ENCODE measurements at places on chromosomes 4 and X. TPM values are rescaled to one million over a fixed set of nuclear protein-coding genes. Genes with fewer than 3 reads are reported as not detected.

LRP2BP gene
- total RNA-seq, result 1.6 TPM

OTC gene
- not detected for total RNA-seq

DNA sequence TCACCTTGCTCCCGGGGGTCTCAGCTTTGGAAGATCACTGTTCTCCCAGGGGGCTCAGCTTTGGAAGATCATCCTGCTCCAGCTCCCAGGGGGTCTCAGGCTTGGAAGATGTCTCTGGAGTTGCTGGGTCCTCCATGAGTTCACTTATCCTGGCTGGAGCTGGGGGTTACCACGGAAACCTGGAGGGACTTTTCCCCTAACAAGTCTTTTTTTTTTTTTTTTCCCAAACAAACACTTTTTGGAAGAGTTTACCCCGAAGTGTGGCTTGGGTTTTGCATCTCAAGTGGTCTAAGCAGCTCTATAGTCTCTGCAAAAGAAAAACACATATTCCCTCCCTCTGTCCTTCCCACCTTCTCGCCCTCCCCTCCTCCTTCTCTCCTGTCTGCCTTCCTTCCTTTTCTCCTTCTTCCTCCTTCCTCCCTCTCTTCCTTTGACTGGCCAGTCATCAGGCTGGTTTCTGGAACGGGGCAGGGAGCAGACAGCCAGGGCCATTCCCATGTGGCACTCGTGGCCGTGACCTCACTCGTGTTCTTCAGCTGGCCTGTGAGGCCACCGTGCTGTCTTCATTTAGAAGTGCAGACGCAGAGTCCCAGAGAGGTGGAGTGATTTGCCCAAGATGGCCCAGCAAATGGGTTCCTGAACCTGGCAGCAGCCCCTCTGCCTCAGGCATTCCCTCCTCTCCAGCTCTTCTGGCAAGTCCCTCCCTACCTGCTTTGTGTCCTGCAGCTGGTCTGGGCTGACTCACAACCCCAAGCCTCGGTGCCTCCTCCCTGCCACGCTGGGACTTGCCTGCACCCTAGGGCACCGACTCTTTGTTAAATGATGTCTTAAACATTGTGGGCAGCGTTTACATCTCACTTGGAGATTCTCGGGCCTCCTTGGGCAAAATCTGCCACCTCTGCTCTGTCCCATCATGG lies 25.9 kb upstream of the HMX1 start:
- no peak for DNase-seq
- H3K27me3 ChIP-seq, result peaks cover 75% of the 10 kb centered on the region
- peaks cover 5% of the 10 kb centered on the region for H3K4me1 ChIP-seq
- H3K4me3 ChIP-seq, result no peak overlapping the region
- H3K27ac ChIP-seq, result no peak overlapping the region

- H3K4me1 ChIP-seq, result peaks cover 13% of the 10 kb centered on the region
- H3K36me3 ChIP-seq, result no peaks in the 10 kb centered on the region
- H3K27me3 ChIP-seq, result no peaks in the 10 kb centered on the region
- no peak overlapping the region for H3K27ac ChIP-seq
Observed at GRCh38 chr4:8283631-8284121, 14.1 kb downstream of the HTRA3 start.

DNA sequence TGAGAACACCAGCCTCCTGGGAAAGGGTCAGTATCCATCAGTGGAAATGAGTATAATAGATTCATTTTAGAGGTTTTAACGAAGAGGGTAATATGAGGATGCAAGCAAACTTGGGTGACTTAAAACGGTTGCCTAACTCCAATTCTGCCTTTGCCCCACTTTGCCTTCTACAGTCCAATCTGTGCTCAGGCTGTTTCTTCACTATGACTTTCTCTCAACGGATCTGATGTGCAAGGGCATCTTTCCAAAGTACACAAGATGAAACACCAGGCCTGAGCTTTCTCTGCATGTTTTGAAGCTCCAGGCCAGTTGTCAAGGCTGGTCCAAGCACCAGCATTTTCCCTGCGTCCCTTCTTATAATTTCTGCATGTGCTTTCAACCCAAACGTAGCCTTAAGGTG lies 68.0 kb upstream of the TMEM164 start:
- H3K27me3 ChIP-seq, result no peaks in the 10 kb centered on the region
- H3K4me3 ChIP-seq, result no peak overlapping the region
- no peaks in the 10 kb centered on the region for H3K36me3 ChIP-seq
- DNase-seq, result no peak

DNA sequence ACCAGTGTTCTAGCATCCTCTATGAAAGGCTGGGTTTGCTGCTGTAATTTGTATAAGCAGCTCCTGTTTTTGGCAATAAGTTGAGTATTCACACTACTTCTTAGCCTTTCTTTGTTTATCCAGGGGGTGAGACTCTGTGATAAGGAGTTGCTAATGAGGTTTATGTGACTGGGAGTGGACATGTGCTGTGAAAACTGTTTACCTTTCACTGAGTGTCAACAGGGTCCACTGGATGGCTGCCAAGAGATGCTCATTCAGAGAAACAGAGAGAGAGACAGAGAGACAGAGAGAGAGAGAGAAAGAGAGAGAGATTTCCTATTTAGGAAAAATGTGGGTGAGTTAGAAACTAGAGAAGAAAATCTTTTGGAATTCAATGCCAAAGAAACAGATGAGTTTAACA lies 233.9 kb downstream of the CHIC2 start:
- H3K4me1 ChIP-seq, result no peaks in the 10 kb centered on the region
- no peaks in the 10 kb centered on the region for H3K36me3 ChIP-seq
- no peak overlapping the region for H3K4me3 ChIP-seq
- DNase-seq, result no peak

DNA sequence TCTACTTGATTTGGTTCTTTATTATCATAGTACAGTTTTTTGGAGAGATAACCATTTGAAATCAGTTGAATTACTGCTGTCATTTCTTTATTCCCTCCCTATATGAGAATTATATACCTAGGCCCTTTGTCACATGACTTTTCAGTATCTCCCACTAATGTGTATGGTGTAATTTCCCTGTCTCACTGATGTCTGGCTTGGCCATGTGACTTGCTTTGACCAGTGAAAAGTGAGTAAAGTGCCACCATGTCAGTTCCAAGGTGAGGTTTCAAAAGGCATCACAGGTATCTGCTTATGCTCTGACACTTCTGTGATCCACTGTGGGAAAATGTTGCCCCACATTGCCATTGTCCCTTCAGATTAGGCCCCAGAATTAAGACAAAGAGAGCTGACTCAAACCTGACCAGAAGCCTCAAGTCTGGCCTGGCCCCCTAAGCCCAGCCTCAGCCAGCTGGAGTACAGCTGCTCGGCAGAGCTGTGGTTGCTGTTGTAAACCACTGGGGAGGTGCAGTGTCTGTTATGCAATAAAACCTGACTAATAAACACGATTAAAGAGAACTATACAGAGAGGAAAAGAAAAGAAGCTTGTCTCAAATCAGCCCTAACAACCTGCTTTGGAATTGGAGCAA lies 27.5 kb downstream of the SETD7 start:
- peaks cover 28% of the 10 kb centered on the region for H3K36me3 ChIP-seq
- H3K4me3 ChIP-seq, result no peak overlapping the region
- no peak for DNase-seq
- H3K27me3 ChIP-seq, result no peaks in the 10 kb centered on the region
- no peak overlapping the region for H3K27ac ChIP-seq

HTR2C gene
- 1.1 TPM for total RNA-seq

ASMT gene
- 0.45 TPM for total RNA-seq

GRCh38 chr4:134636338-134637051 lies 434.9 kb upstream of the PABPC4L start:
- H3K27ac ChIP-seq, result peak overlapping the region; percentile 66
- H3K4me1 ChIP-seq, result peaks cover 20% of the 10 kb centered on the region
- DNase-seq, result no peak
- no peaks in the 10 kb centered on the region for H3K27me3 ChIP-seq

DNA sequence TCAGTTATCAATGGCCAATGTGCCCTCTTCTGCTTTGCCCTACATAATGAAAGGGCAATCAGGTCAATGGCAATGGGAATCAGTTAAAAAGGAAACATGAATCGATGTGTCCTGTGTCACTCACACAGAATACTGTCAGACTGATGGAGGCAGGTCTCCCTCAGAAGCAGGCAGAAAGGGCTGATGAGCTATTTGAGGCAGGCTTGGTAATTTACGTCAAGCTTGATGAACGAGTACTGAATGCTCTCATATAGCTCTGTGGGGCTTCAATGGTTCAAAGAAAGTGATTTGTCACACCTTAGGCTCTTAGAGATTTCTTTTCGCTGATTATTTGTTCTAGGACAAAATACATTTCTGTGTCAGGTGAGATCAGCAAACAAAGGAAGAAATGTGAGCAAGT lies 22.6 kb upstream of the TBC1D1 start:
- H3K27ac ChIP-seq, result no peak overlapping the region
- peaks cover 15% of the 10 kb centered on the region for H3K36me3 ChIP-seq

N4BP2 gene
- total RNA-seq, result 38.9 TPM

DNA sequence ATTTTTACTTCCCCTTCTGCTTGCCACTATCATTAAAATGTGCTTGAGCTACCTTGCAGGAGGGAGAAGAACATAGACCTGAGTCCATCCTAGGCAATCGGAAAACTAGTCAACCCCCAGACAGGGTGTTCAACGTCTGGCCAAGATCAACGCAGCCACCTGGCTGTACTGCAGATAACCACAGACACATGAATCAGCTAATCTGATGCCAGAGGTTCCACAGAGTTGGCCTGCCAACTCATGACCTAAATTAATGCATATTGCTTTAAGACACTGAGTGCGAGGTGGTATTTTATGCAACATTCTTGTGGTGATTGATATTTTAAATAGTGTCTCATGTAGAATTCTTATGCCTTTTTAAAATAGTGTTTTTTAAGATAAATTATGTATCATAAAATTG lies 1283.8 kb upstream of the PABPC4L start:
- no peaks in the 10 kb centered on the region for H3K36me3 ChIP-seq
- H3K27ac ChIP-seq, result no peak overlapping the region
- H3K4me1 ChIP-seq, result no peaks in the 10 kb centered on the region
- H3K4me3 ChIP-seq, result no peak overlapping the region
- H3K27me3 ChIP-seq, result no peaks in the 10 kb centered on the region

DNA sequence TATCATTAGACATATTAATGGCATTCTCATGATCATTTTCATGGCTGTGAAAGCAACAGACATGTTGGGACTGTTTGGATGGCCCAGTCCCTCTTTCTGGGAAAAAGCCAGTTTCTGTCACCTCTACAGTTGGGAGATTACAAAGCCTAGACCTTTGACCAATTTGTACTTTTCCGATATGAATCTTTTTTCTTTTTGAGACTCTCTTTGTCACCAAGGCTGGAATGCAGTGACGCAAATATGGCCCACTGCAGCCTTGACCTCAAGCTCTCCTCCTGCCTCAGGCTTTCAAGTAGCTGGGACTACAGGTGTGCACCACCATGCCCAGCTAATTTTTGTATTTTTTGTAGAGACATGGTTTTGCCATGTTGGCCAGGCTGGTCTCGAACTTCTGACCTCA lies 9.4 kb downstream of the TBC1D25 start:
- no peaks in the 10 kb centered on the region for H3K4me1 ChIP-seq
- no peaks in the 10 kb centered on the region for H3K27me3 ChIP-seq
- peaks cover 23% of the 10 kb centered on the region for H3K36me3 ChIP-seq
- no peak overlapping the region for H3K4me3 ChIP-seq

TXK gene
- total RNA-seq, result 1.7 TPM

DNA sequence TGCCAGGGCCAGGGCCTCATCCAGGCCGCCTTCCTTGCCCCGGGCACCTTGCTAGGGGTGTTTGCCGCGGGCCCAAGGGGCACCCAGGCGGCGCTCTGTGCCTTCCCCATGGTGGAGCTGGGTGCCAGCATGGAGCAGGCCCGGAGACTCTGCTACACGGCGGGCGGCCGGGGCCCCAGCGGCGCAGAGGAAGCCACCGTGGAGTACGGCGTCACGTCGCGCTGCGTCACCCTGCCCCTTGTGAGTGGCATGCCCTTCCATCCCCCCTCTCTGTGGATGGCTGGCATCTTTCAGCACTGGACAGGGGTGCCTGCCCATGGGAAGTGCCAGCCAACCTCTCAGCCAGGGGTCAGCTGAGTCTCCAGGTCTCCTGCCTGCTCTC lies 3.6 kb downstream of the PLXNB3 start:
- H3K4me3 ChIP-seq, result no peak overlapping the region
- no peaks in the 10 kb centered on the region for H3K36me3 ChIP-seq
- DNase-seq, result no peak
- H3K27ac ChIP-seq, result no peak overlapping the region

SLC2A9 gene
- total RNA-seq, result 4.8 TPM

- H3K27me3 ChIP-seq, result peaks cover 18% of the 10 kb centered on the region
- H3K4me1 ChIP-seq, result peaks cover 16% of the 10 kb centered on the region
- DNase-seq, result no peak
- H3K4me3 ChIP-seq, result no peak overlapping the region
Observed at GRCh38 chrX:153635788-153636668, 11.0 kb upstream of the DUSP9 start.

MAOB gene
- total RNA-seq, result 0.57 TPM

GRCh38 chr4:55884093-55884850 lies 30.8 kb downstream of the EXOC1 start:
- H3K36me3 ChIP-seq, result peaks cover 23% of the 10 kb centered on the region
- no peak overlapping the region for H3K4me3 ChIP-seq
- H3K27me3 ChIP-seq, result no peaks in the 10 kb centered on the region
- no peaks in the 10 kb centered on the region for H3K4me1 ChIP-seq
- no peak for DNase-seq

GRCh38 chr4:174808836-174809235 lies 20.2 kb downstream of the GLRA3 start:
- no peak overlapping the region for H3K4me3 ChIP-seq
- H3K36me3 ChIP-seq, result no peaks in the 10 kb centered on the region
- DNase-seq, result no peak
- no peaks in the 10 kb centered on the region for H3K27me3 ChIP-seq
- H3K27ac ChIP-seq, result no peak overlapping the region

- no peak overlapping the region for H3K4me3 ChIP-seq
- no peaks in the 10 kb centered on the region for H3K36me3 ChIP-seq
- peaks cover 2% of the 10 kb centered on the region for H3K27me3 ChIP-seq
- H3K4me1 ChIP-seq, result no peaks in the 10 kb centered on the region
- no peak for DNase-seq
- H3K27ac ChIP-seq, result no peak overlapping the region
Observed at GRCh38 chr4:183478123-183478522, 26.7 kb upstream of the ING2 start.

GAB3 gene
- total RNA-seq, result 0.29 TPM

GRCh38 chrX:55326985-55327384 lies 62.3 kb upstream of the PAGE3 start:
- peaks cover 4% of the 10 kb centered on the region for H3K36me3 ChIP-seq
- no peak overlapping the region for H3K4me3 ChIP-seq
- H3K27me3 ChIP-seq, result no peaks in the 10 kb centered on the region
- no peak overlapping the region for H3K27ac ChIP-seq
- no peak for DNase-seq

DNA sequence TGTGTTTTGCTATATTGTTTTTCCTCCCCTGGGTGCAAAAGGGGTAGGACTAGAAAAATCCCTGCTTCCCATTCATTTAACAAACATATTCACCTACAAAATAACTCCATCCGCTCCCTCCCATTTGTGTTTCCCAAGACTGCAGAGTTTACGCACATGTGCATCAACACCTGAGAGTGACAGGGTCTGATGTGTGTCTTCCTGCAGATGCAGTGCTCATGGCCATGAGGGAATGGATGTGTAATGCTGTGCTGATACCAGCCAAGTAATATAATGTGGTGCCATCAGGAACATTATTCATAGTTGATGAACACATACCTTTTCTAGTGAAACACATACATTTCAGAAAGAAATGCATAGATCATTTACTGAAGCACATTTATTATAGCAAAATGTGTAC lies 83.2 kb downstream of the CXXC4 start:
- H3K27me3 ChIP-seq, result no peaks in the 10 kb centered on the region
- H3K36me3 ChIP-seq, result no peaks in the 10 kb centered on the region
- no peak for DNase-seq
- H3K27ac ChIP-seq, result no peak overlapping the region
- peaks cover 8% of the 10 kb centered on the region for H3K4me1 ChIP-seq
- H3K4me3 ChIP-seq, result no peak overlapping the region

All from mesothelial cell of epicardium (in vitro differentiated cells).